Activated naive CD4-positive, alpha-beta T cell treated with Interleukin-2 at 50 U/mL for 16 hours (primary cell): ENCODE measurements at places on chromosomes 7 and 10.

DNA sequence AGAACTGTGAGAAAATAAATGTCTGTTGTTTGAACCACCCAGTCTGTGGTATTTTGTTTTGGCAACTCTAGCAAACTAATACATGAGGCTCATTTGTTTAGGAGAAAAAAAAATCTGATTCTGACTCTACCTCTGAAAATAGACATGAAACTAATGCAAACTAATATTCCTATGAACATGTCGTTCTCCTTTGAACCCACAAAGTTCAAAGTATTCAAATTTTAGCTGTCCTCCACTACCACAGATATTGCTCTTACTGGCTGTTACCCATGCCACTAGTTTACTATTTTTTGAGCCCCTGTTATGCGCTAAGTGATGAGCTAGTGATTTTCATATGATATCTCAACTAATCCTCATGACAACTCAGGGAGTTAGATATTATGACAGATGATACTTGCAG lies 58.8 kb upstream of the ZNF804B start:
- no peak for DNase-seq

DNA sequence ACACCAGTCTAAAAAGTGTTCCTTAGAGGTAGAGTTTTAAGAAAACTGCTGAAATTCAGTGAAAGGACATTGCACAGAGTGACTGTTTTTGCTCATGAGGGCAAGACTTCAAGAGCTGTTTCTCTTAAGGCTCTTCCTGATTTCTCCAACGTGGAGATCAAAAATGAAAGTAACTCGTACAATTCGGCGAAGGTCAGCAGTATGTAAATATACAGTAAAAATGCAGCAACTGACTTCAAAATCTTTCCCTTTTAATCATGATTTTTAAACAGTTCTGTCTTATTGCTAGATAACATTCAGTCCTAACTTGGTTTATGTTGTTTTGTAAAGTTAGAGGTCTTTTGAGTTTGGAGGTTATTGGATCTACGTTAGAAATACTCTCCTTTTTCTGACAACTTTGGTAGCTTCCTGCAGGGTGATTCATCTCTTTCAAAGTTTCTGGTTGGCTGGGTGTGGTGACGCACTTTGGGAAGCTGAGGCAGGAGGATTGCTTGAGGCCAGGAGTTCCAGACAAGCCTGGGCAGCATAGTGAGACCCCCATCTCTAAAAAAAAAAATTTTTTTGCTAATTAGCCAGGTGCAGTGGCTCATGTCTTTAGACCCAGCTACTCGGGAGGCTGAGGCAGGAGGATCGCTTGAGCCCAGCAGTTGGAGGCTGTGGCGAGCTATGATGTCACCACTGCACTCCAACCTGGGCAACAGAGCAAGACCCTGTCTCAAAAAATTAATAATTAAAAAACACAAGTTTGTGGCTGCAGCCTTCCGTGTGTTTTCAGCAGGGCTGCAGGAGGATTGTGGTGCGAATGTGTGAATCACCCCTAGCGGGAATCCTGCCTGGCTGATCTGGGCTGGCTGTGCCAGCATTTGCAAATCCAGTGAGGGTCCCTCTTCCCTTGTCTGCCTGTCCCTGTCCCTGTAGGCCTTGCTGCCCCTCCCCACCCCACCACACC lies 29.2 kb upstream of the AP5Z1 start:
- DNase-seq, result peak; percentile 23

DNA sequence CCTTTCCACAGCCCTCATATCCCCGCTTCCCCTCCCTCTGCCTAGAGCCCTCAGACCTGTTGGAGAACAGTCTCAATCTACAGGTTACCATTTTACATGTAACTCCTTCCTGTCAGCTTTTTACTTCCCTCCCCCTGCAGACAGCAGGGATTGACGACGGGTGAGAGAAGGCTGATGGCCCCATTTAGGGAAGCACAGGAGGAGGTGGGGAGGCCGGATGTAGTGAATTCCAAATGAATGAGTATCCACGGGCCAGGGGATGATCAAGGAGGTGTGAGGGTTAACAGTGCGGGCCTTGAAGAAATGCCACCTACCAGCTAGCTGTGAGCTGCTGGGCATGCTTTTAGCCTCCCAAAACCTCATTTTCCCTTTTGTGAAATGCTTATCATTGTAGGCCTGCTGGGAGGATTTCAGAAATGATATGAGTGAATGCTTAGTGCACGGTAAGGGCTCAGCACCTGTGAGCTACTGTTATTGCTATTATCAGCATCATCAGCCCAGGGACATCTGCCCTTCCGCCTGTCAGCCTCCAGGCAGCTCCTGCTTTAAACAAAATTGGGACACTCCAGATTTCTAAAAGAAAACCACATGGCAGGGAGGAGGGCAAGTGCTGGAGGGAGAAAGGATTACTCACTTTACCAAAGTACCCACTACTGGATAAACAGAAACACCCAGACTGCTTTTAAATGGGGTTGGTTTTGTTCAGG lies 6.5 kb upstream of the NANOS1 start:
- DNase-seq, result no peak

GRCh38 chr10:33900596-33900995 lies 566.1 kb upstream of the NRP1 start:
- DNase-seq, result no peak

- DNase-seq, result peak; percentile 59
Measured at GRCh38 chr10:97543025-97543546, 29.5 kb upstream of the ANKRD2 start.

DNA sequence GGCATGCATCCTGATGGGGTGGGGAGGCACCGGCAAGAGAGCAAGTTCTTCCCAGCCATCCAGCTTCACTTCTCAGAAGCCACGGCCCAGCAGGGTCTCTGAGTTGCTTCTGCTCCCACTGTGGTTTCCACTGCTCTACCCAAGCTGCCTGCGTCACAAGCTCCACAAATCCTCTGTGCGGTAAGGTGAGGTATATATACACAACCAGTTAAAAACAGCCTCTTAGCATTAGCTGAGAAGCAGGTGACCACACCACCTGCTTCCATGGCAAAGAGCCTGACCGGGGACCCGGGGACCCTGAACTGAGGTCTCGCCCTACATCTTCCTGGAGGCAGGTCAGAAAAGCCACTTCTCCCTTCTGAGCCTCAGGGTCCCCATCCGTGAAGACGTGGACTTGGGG lies 46.9 kb upstream of the NPFFR1 start:
- no peak for DNase-seq

GRCh38 chr10:33333260-33334101 lies 986 bp downstream of the NRP1 start:
- peak; percentile 32 for DNase-seq

GRCh38 chr7:64180989-64181388 lies 26.0 kb upstream of the ZNF735 start:
- no peak for DNase-seq

GRCh38 chr7:95317966-95318365 lies 6.4 kb downstream of the PON1 start:
- DNase-seq, result no peak
